AG10803 (cell line): ENCODE measurements at places on chromosomes 13 and 19.
A peak's percentile ranks its signal among the peaks of the same experiment; 100 is the strongest.

GRCh38 chr13:27965740-27966640 lies 3.1 kb downstream of the CDX2 start:
- DNase-seq = no peak

GRCh38 chr13:99982036-99982730 lies 599 bp downstream of the ZIC2 start:
- no peak for DNase-seq

GRCh38 chr13:110228936-110229904 lies 77.7 kb downstream of the COL4A1 start:
- DNase-seq = peak; percentile 78

GRCh38 chr19:50000841-50001557 lies 24.2 kb downstream of the VRK3 start:
- no peak for DNase-seq

- DNase-seq = peak; percentile 50
These were observed 68.7 kb upstream of the CACNA1A start for GRCh38 chr19:13574933-13575332.

DNA sequence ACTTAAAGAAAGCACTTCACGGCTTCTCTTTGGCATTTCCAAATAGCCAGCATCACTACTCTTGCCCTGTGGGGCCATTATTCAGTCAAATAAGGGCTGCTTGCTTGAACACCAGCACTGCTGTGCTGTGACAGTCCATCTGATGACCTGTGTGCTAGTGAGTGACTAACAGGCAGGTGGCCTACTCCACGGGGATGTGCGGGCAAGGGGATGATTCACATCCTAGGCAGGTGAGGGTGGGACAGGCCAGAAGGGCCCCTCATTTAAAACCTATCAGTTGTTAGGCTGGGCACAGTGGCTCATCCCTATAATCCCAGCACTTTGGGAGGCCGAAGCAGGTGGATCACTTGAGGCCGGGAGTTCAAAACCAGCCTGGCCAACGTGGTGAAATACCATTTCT lies 8.2 kb downstream of the CCNE1 start:
- DNase-seq = no peak

DNA sequence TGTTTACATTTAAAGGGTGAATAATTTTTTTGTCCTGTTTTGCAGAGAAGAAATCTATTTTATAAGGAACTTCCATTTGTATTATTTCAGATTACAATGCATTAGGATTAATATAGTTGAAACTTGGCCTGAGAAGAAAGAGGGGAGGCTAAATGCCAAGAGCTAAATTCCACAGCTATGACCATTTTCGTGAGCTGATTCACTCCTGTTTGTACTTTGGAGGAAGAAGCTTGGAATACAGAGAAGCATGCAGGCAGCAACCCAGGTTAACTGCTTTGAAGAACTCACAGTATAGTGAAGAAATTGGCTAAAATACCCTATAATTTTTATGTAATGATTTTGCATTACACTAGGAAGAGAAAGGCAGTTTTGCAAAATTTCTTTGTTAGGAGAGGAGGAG lies 309.4 kb upstream of the KLF12 start:
- peak; percentile 84 for DNase-seq

DNA sequence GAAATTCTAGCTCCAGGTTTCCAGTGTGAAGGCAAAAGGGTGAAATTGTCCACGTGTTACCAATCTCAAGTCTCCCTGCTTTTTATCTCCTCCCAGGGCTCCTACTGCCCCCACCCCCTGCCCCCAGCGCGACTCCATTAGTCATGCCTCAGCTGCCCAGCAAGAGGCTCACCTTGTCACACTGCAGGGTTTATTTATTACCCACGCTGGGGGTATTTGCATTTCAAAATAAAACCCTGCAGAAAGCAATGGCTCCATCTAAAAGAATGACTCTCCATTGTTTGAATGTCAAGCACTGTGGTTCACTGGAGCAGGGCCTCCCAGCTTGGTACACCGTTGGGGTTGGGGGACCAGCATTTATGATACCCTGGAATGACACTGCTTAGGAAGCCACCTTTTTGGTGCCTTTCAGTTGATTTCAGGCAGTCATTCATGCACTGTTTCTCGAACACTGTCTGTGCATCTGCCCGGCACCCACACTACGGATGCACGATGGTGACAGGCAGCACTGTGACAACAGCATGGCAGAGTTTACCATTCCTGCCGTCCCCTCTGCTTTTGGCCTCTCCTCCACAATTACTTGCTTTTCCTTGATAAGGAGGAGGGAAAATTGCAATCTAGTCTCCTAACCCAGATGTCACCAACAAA lies 9.9 kb upstream of the POP4 start:
- DNase-seq = no peak

GRCh38 chr19:38515896-38516295 lies 82.4 kb downstream of the RYR1 start:
- no peak for DNase-seq

DNA sequence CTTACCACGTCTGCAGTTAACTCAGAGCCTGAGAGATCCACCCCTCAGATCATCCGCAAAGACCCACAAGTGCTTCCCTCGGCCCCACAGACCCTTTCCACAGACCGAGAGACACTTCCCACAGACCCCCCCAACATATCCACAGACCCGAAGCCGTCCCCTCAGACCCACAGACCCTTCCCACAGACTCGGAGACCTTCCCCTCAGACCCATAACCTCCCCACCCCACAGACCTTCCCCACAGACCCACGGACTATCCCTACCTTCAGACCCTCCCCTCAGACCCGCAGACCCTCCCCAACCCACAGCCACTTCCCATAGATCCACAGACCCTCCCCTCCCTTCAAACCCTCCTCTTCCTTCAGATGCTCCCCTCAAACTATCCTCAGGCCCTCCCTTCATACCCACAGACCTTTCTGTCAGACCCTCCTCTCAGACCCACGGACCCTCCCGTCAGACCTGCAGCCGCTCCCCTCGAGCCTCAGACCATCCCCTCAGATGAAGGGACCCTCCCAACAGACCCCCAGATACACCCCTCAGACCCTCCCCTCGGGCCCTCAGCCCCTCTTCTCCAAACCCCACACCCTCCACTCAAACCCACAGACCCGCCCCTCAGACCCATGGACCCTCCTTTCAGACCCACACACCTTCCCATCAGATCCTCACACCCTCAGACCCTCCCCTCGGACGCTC lies 20.1 kb upstream of the TFDP1 start:
- no peak for DNase-seq

GRCh38 chr13:33884531-33885220 lies 66.7 kb downstream of the RFC3 start:
- no peak for DNase-seq

- DNase-seq = no peak
These were observed 127.0 kb downstream of the UGGT2 start for GRCh38 chr13:95926231-95926630.

DNA sequence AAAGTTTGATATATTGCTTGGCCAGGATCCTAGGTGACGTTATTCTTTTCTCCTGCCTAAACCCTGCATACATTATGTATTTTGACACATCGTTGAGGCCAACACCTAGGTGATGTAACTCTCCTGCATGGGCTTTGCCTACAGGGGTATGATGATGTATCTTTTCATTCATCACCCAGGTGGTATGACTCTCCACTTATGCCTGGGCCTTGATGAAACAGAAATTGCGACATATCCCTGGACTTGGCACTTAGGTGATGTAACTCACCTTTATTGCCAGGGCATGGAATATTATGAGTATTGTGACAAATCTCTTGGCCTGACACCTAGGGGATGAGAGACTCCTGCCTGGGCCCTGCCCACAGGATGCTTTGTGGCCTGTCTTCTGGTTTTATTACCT lies 18.5 kb upstream of the ZNF681 start:
- DNase-seq = no peak

DNA sequence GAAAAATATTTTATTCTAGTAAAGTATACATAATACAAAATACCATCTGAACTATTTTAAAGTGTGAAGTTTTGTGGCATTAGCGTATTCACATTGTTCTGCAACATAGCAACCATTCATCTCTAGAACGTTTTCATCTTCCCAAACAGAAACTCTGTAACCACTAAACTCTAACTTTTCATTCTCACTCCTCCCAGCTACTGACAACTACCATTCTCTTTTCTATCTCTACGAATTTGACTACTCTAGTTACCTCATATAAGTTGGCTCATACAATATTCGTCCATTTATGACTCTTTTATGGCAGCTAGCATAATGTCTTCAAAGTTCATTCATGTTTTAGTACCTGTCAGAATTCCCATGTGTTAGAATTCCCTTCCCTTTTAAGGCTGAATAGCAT lies 150.5 kb upstream of the MIR17HG start:
- no peak for DNase-seq

GRCh38 chr13:50033725-50034124 lies 18.5 kb downstream of the KCNRG start:
- DNase-seq = peak; percentile 81

DNA sequence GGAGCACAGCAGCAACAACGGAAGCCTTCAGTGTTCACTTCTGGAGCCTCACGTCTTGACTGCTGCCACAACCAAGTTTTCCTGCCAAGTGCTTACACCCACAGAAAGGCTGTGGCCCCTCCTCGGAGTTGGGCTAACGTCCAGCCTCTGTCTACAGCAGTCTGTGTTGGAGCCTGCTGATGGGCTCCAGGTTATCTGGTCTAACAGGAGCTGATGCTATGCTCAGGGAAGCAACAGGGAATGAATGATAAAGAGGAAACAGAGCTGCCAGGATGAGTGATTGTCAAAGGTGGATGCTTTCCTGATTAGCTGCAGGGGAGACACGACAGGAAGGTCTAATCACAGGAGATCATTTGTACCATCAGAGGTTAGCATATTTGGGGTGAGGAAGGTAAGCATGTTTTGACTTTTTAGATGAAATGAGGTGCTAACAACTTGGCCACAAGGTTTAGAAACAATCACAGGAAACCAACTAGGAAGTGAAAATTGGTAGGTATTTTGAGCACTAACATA lies 53.8 kb upstream of the RCBTB2 start:
- no peak for DNase-seq

- no peak for DNase-seq
These were observed 12.3 kb upstream of the SACS start for GRCh38 chr13:23445794-23446193.

DNA sequence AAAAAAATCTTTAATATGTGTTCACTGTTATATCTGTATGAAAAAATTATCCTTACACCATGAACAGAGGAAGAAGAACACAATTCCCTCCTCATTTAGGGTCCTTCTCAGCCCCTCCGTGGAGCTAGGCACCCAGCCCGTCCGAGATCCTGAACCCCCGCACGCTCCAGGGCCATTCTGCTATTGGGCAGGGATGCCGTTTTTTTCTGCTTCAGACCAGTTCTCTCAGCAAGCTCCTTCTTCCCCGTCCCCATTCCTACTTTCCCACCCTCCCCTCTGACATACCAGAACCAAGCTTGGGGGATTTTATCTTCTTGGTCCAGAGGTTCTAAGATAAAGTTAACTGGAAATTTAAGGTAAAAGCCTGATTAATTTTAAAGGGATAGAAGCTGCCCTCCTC lies 36.2 kb downstream of the ATP12A start:
- no peak for DNase-seq

GRCh38 chr19:46715975-46716671 lies 791 bp downstream of the PRKD2 start:
- no peak for DNase-seq

- DNase-seq = no peak
These were observed 800.1 kb upstream of the PCDH9 start for GRCh38 chr13:68030152-68030809.
